ENCODE measurements at places on chromosomes 1 and 21.

- DNase-seq, result peak; percentile 43
Measured at GRCh38 chr21:34126269-34126668, 52.9 kb downstream of the MRPS6 start.

GRCh38 chr1:115648717-115649691, 7.2 kb downstream of the VANGL1 start:
- DNase-seq, result no peak

- DNase-seq, result peak; percentile 11
Measured at GRCh38 chr1:103514920-103515503, 10.5 kb upstream of the RNPC3 start.

- no peak for DNase-seq
Measured at GRCh38 chr1:51631747-51632146, 14.9 kb downstream of the OSBPL9 start.

DNA sequence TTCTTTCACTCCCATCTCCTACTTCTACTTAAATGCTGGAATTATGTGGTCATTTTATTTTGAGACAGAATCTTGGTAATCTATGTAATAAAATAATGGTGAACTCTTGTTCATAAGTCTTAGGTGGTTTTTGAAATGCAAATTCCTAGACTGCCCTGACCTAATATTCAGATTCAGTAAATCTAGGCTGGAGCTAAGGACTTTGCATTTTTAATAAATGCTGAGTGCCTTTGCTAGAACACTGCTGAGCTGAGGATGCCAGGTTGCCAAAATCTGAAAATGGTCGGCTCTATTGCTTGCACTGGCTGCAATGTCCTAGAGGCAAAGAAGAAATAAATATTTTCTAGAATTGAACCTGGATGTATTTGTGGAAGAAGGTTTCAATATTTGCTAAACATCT, 187.4 kb downstream of the HMCN1 start:
- DNase-seq, result no peak

DNA sequence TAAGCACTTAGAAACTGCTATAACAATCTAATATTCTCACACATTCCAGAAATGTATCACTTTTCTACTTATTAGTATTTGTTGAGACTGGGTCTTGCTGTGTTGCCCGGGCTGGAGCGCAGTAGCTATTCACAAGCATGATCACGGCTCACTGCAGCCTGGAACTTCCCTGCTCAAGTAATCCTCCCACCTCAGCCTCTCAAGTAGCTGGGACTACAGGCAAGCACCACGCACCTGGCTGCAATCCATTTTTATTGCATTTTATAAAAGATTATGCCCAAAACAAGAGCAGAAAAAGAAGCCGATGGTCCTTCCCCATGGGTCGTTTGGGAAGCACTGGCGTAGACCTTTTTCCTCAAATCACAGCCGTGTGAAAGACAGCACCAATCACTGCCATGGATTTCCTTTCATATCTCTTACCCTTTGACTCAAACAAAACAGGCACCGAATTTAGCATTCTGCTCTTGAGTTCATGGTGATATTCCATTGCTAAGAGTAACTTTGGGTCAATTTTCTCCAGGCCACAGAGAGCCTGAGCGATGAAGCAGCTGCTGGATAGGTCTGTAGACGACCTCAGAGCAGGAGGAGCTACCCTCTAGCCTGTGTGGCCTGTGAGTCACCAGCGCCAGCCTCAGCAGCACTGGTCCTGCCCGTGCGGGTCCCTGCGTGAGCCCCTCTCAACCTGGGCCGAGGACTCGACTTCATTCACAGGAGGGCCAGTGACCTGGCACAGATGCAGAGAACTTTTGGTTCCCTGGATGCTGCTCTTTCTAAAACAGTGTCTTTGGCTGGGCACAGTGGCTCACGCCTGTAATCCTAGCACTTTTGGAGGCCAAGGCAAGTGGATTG, 80.8 kb downstream of the PIK3CD start:
- DNase-seq, result peak; percentile 16

- no peak for DNase-seq
Measured at GRCh38 chr1:76491737-76492136, 375.5 kb upstream of the ST6GALNAC5 start.

DNA sequence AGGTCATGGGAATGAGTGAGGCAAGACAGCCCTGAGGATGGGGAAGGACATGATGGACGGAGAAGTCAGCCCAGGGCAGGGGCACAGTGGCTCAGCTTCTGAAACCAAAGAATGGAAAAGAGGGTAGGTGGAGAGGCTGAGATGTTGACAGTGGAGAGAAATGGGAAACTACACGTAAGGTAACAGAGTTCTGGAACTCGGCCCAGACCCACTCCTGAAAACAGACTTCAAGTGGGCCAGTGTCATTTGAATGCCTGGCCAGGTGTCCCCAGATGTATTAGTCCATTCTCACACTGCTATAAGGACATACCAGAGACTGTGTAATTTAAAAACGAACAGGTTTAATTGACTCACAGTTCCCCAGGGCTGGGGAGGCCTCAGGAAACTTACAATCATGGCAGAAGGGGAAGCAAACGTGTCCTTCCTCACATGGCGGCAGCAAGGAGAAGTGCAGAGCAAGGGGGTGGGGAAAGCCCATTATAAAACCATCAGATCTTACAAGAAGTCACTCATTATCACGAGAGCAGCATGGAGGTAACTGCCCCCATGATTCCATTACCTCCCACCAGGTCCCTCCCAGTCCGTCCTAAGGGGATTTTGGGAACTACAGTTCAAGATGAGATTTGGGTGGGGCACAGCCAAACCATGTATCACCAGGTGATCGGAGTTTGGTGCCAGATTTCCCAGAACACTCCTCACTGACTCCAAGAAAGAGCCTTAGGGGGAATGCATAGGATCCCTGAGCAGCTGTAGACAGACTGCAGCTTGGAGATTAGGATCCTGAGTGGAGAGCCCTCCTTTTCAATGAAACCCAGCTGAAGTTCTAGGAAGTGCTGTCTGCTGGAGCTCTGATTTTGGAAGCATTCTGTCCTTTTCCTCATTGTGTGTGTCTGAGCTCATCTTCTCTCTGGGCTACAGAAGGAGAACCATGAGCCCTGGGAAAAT, 40.3 kb downstream of the FHAD1 start:
- no peak for DNase-seq

DNA sequence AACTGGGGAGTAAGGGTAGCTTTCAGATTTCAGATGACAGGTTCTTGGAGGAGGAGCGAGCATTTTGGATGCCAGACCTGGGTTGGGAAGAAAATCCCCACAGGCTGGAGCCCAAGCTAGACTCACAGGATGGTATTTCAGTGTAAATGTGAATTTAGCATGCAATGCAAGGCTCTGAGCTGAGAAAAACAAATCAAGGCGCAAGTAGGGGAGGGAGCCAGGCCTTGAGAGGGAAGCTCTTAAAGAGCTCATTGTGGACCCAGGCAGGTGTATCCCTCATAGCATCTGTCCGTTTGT, 386.1 kb downstream of the MATN1 start:
- DNase-seq, result no peak

- no peak for DNase-seq
Measured at GRCh38 chr1:208933984-208934525, 649.5 kb upstream of the CAMK1G start.

DNA sequence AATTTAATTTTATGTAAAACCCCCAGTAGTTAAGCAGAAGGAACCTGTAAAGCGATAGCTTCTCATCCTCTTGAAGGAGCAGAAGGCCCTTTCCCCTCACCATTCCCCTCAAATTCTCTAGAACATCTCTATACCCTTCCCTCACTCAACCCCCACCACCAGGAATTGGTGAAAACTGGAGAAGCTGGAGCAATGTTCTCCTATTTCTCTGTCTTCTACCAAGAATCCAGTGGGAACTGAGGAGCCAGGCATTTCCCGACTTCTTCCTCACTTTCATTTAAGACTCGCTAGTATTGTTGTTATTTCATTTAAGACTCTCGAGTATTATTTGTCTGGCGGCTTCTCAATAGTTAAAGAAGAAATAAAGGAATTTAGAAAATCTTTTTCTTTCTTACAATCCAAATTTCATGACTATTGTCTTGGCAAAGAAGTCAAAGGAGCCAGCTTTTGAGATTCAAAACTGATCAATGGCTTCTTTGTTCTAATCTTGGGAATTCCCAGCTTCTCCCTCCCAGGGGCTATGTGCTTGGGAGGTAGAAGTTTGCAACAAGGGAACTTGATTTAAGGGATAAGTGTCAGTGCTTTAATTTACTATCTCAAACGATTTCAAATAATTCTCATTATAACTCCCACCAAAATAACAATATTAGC, 253.3 kb upstream of the ADGRL2 start:
- DNase-seq, result no peak

- no peak for DNase-seq
Measured at GRCh38 chr1:43241413-43241836, 28.4 kb upstream of the TMEM125 start.

- DNase-seq, result no peak
Measured at GRCh38 chr1:190754666-190755065, 277.0 kb upstream of the BRINP3 start.

GRCh38 chr1:222096883-222097282, 355.0 kb upstream of the DUSP10 start:
- no peak for DNase-seq

- DNase-seq, result no peak
Measured at GRCh38 chr21:14353726-14354125, 29.2 kb downstream of the HSPA13 start.

- peak; percentile 85 for DNase-seq
Measured at GRCh38 chr1:109790735-109791494, 27.2 kb upstream of the EPS8L3 start.

- no peak for DNase-seq
Measured at GRCh38 chr1:81287411-81288080, 513.2 kb upstream of the ADGRL2 start.

DNA sequence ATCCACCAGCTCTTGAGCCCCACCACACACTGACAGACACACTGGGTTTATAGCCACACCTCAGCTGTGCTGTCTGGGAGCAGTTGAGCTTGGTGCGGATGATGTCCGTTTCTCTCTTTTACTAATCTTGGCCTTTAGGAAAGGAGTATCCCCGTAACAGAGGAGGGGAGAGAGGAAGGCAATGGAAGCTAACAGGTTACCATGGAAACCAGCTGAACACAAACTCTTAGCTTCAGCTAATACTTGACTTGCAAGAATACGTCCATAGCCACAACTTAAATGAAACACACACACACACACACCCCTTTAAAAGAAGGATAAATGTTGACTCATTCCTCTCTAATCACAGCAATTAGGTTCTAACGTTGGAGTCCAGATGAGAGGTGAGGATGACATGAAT, 28.0 kb upstream of the LRRN2 start:
- DNase-seq, result no peak

DNA sequence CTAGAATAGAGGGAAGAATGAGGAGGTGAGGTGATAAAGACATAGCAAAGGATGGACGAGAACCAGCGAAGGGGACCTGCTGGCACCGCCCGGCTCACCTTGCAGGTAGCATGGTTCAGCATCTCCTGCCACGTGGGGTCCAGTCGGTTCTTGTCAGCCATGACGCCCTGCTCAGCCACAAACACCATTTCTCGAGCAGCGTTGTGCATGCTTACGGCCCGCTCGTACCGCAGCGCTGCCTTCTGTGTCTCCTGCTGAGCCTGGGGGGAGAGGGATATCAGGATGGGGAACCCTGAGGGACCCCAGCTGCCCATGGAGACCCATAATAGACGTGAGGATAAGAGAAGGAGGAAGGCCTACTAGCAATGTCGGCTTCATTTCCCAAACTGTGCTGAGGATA, 11.4 kb downstream of the SH3BP5L start:
- DNase-seq, result no peak

DNA sequence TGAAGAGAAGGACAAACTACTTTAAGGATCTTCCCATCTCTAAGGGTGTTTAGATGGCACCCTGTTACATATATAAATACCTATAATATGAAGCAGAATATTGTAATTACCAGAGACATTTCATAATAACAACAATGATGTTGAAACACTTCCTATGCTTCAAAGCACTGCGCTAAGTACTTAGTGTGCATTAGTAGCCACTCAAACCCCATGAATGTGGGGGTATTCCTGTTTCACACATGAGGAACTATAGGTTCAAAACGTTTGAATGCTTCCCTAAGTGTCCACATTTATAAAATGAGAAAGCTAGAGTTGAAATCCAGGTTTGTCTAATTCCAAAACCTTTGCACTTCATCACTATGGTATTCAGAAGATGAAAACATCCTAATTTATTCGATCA, 18.5 kb upstream of the OR10J5 start:
- DNase-seq, result no peak

- DNase-seq, result no peak
Measured at GRCh38 chr1:231653632-231654031, 27.0 kb downstream of the DISC1 start.

- DNase-seq, result no peak
Measured at GRCh38 chr1:225695578-225696337, 42.8 kb upstream of the ENAH start.

GRCh38 chr1:161727256-161727924, 6.0 kb downstream of the FCRLB start:
- peak; percentile 61 for DNase-seq

Data from CD4-positive, alpha-beta T cell treated with Interleukin-17A for 4 hours (primary cell).